GM12892 (cell line): ENCODE measurements at places on chromosomes 7 and 10.

GRCh38 chr7:486216-486743, 33.4 kb downstream of the PDGFA start:
- DNase-seq: no peak

DNA sequence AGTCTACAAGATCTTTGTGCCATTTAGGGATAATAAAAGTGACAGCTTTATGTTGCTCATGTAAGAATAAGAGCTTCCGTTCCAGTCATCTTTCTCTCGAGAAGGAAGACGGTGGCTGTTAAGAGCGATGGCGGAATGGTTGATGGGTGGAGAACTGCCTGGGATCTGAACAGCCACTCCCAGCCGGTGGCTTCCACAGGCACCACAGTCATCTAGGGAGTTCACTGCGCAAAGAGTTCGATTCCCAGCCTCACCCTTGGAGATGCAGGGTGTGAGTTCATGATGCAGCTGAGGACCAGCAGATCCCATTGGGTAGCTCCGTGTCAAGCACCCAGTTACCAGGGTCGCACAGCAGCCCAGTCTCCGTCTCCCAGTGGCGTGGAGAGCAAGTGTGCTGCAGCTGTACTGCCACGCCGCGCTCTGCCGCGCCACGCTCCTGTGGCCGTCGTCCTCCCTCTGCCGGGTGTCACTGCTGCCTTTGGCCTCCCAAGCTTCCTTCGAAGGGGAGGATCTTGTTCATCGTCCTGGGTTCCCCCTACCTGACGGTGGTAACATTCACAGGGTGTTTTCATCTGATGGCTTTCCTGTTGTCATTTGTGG, 7.8 kb downstream of the SUN1 start:
- DNase-seq: no peak

DNA sequence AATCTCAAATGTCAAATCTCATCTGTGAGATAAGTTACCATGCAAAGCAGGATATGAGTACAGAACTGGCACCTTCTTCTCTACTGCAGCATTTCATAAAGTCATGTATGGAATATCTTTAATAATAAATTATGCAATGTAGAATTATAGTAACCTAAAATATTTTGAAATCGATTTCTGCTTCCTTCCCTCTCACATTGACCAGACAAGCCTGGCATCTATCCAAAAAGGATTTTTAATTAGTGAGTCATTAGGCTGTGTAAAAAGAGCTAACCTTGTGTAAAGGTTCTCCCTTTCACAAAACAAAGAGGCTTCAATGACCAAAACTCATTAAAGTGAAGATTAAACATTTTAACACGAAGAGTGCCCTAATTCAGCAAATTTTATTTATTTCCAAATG, 48.8 kb upstream of the EXOC6 start:
- no peak for DNase-seq

- DNase-seq: no peak
Measured at GRCh38 chr7:46033592-46033991, 112.5 kb upstream of the IGFBP3 start.

DNA sequence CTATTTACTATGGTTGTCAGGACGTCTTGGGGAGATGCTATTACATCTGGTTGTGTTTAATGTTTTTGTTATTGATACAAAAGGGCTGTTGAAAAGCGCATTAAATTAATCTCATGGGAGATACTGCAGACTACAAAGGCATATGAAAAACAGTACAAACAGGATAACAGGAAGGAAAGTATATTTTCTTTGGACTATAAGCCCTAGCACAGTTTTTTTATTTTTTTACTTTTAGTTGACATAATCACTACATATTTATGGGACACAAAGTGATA, 341.3 kb downstream of the ARL4A start:
- no peak for DNase-seq

DNA sequence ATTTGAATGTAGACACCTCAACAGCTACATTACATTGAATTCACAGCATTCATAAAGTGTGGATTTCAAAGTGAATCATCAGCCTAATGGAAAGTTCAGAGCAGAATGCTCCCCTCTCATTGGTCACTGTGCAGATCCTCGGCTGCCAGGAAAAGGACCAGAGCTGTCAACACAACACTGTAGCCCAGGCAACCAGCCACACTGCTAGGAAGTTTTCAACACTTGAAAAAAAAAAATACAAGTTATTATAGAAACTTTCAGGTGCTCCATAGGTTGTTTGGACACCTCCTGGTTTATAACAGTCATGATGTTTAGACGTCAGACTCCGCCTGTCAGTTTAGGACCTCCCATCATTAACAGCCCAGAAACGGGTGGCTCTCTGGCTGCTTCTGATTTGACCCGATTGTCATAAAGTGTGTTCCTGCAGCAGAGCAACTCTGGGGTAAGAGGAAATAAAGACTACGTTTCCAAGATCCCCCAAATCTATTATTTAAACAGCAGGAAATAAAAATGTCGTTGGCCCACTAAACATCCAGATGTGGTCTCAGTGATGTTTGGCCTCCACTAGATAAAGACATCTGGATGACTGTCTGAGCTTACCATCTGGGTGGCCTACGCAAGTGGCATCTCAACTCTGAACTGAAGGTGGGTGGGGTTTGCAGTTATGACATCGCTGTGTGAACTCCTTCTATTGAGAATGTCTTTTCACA, 117.4 kb downstream of the CABCOCO1 start:
- no peak for DNase-seq

- no peak for DNase-seq
Measured at GRCh38 chr7:25565002-25565401, 336.7 kb upstream of the NPVF start.

DNA sequence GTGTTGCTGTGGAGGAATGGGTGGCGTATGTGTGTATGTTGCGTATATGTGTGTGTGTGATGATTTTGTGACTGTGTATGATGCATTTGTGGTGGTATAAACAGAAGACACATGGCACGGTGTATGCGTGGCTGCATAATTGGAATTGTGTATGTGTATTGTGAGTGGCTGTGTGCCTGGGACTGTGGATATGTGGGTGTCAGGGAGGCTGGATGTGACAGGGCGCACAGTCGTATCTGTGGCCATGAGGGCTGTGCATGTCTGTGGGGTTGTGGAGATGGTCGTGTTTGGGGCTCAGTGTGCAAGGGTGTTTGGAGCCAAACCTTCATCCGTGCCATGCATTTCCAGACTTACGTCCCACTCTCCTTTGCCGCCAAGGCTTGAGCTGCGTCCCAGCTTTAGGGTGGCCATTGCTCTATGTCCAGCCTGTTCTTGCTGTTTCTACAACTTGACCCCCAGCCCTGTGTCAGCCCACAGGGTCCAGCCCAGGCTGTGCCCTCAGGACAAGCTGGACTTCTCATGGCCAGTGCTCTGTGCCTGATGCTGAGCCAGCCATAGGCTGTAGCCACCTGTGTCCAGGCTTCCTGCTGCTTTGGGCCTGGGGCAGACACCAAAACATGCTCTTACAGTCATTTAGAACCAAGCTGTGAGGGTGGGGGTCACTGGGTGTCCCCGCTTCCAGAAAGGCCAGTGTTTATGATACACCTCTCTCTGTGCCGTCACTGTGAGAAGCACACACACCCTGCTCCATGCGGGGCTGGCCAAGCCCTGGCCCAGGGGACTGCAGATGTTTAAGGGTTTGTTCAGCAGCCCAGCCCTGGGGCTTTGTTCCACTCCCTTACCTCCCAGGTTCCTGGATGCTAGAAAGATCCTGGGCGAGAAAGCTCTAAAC, 127.6 kb downstream of the NEURL1 start:
- no peak for DNase-seq

GRCh38 chr10:132111871-132112341, 46.2 kb downstream of the JAKMIP3 start:
- no peak for DNase-seq

DNA sequence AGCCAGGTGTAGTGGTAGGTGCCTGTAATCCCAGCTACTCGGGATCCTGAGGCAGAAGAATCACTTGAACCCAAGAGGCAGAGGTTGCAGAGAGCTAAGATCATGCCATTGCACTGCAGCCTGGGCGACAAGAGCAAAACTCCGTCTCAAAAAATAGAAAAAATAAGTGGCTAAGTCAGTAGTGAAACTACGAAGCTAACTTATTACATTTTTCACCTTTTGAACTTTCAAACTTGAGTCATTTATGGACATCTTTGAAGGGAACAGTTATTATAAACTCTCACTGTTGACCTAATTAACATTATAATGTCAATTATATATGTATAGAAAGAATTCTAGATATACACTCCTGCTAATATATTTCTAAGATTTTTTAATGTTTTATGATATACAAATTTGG, 541.5 kb upstream of the C7orf33 start:
- DNase-seq: no peak

GRCh38 chr10:90777621-90778020, 80.2 kb downstream of the HTR7 start:
- DNase-seq: no peak

GRCh38 chr7:100959894-100960293, 9.5 kb upstream of the MUC12 start:
- DNase-seq: no peak

GRCh38 chr7:16926283-16926682, 44.5 kb upstream of the AGR3 start:
- DNase-seq: no peak

GRCh38 chr7:47335557-47336471, 246.1 kb downstream of the TNS3 start:
- DNase-seq: no peak

DNA sequence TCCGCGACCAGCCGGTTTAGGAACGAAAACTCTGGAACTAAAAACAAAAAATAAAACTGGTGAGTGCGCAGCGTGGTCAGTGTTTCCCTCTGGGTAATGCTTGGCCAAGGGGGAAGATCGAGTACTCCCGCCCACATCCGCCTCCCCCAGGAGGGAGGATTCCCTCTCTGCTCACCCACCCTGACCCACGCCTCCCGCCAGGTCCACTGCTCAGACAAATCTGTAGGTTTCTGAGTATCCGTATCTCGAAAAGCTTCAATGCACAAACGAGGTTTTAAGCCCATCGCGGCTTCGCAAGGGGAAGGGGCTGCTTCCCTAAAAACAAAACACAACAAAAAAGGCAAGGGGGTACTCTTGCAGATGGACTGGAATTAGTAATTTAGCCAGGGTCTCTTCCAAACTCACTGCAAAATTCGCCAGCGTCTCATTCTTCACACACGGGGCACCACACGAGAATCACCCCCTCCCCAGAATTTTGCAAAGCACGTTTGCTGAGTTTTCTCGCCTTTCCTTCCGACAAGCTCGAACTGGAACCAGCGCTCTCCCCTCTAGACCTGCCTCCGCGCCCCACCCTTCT, 75.2 kb downstream of the INSIG1 start:
- no peak for DNase-seq

GRCh38 chr10:22629852-22630233, 84.5 kb downstream of the PIP4K2A start:
- no peak for DNase-seq

DNA sequence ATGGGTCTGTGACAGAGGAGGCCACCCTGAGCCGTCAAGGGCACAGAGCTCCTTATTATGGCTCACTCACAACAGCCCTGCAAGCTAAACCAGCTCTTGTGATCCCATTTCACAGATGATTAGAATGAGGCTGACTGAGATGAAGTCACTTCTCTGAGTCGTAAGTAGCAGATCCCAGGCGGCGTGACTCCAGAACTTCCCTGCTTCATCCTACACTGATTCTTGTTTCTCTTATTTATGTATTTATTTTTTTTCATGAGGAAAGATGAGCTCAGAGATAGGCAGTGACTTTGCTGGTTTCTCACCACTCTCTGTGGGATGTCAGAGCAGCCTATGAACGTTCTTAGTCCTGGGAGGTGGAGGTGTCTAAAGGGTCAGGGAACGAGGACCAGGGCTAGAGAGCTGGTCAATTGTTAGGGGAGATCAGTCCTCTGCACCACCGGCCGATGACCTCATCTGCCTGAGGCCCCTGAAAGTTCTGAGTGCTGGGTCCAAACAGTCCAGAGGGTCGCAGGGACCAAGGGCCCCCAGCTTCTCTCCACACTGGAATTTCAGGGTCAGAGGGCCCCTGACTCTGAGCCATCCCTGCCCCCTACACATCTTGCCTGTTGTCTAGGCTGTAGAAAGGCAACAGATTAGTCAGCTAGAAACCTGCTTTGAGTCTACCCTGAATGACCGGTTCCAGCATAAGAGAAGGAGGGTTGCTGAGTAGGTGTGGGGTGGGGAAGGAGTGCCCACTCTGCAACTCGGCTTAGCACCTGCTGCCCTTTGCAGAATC, 17.9 kb downstream of the CLRN3 start:
- no peak for DNase-seq

DNA sequence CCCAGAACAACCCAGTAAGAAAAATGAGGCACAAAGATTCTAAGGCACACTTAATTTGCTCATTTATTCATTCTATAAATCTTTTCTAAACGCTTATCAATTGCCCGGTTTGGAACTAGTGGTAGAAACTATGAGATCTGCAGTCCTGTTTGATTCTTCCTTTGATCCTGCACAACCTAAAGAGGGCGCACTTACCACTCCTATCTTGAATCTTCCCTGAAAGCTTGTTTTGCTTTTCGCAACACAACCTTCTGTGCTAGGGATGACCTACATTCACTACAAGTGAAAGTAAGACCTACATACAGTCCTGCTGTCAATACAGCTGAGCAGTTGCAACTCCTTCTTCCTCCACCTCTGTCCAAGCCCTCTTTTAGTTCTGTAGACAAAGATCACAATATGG, 12.6 kb upstream of the ARL4A start:
- no peak for DNase-seq

DNA sequence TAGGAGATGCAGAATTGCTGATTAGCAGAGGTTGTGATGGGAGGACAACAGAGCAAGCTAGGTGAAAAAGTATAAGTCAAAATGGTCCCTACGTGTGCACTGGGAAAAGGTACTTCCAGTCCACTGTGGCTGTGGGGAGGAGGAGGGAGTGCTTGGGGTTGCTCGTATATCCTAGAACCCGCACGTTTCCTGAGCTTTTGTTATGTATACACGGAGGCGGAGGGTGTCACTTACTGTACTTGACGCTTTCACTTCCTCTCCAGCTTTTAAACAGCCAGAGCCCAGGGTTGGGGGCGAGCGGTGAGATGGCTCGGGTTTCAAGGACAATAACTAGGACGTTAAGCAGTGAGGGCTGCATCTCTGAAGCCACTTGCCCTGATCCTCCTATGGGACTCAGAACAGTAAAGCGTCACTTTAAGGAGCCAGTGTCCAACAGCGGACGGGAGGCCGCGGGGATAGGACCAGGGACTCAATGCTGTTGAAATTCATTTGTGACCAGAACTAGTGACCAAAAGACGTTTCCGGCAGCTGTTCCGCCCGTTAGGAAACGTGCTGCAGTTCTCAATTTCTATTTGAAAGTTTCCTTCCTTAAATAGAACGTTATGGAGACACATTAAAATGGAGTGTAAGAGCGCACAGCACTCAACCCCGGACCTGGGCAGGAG, 985 bp upstream of the ETV1 start:
- DNase-seq: no peak

- DNase-seq: no peak
Measured at GRCh38 chr7:91280185-91280584, 16.0 kb downstream of the FZD1 start.
